ENCODE measurements at places on chromosomes 12 and 14. TPM values are rescaled to one million over a fixed set of nuclear protein-coding genes. Genes with fewer than 3 reads are reported as not detected.

OR6J1 gene
- total RNA-seq = not detected

DNA sequence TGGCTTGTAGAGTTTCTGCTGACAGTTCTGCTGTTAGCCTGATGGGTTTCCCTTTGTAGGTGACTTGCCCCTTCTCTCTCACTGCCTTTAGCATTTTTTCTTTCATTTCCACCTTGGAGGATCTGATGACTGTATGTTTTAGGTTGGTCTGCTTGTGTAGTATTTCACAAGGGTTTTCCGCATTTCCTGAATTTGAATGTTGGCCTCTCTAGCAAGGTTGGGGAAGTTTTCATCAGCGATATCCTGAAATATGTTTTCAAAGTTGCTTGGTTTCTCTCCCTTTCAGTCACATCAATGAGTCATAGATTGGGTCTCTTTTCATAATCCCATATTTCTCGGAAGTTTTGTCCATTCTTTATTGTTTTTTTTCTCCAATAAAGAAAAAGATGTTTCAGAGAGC is 11.4 kb downstream of the NOPCHAP1 start:
- DNase-seq = no peak
- peaks cover 92% of the 10 kb centered on the region for H3K36me3 ChIP-seq
- no peak overlapping the region for H3K27ac ChIP-seq
- no peak overlapping the region for H3K4me3 ChIP-seq
- no peaks in the 10 kb centered on the region for H3K27me3 ChIP-seq

- H3K27ac ChIP-seq = no peak overlapping the region
- H3K4me1 ChIP-seq = no peaks in the 10 kb centered on the region
- no peaks in the 10 kb centered on the region for H3K36me3 ChIP-seq
- no peak for DNase-seq
- peaks cover 29% of the 10 kb centered on the region for H3K27me3 ChIP-seq
- peak overlapping the region; percentile 13 for H3K4me3 ChIP-seq
These were observed 34.4 kb upstream of the FBRSL1 start for GRCh38 chr12:132455565-132455964.

DNA sequence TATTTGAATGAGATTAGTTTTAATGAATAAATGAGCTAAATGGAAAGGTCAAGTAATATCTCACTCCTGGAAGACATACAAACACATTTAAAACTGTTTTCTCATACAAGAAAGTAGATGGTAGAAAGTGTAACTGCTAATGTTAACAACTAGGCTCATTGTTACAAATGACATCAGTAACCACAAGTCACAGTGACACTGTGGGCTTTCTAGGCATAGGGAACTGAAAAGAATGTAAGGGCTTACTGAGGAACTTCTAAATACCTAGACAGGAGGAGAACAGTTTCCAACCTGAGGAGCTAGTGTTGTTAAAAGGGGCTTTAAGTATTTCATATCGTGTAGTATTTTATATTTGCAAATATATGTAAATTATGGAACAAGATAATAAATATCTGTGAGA is 17.5 kb upstream of the ERGIC2 start:
- H3K27me3 ChIP-seq = no peaks in the 10 kb centered on the region
- no peak for DNase-seq
- no peaks in the 10 kb centered on the region for H3K36me3 ChIP-seq
- no peak overlapping the region for H3K4me3 ChIP-seq

DNA sequence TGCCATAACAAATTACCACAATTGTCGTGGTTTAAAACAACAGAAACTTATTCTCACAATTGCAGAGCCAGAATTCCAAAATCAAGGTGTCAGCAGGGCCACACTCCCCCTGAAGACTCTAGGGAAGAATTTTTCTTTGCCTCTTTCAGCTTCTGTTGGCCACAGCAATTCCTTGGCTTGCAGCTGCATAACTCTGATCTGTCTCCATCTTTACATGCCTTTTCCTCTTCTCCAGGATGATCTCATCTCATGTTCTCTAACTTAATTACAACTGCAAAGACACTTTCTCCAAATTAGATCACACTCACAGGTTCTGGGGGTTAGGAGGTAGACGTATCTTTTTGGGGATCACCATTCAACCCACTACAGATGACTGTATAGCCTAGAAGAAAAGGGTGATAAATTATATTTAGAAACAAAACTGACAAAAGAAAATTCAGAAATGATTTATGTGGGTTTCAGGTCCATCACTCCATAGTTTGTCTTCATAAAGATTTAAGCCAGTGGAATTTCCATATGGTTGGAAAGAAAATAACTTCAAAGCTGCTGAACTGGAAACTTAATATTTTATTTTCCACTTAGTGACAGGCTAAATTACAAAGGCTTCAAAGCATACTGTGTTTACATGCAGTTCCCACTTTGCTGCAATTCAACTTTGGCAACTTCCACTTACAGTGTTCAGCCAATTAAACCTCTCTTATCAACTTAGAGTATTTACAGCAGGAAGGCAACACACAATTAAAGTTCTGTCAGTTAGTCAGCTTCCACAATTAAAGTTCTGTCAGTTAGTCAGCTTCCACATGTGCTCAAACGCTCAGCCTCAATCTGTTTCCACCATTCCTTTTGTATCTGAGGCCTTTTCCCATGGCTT is 213.3 kb downstream of the EPS8 start:
- no peaks in the 10 kb centered on the region for H3K4me1 ChIP-seq
- no peak for DNase-seq
- no peaks in the 10 kb centered on the region for H3K36me3 ChIP-seq
- no peak overlapping the region for H3K4me3 ChIP-seq

DNA sequence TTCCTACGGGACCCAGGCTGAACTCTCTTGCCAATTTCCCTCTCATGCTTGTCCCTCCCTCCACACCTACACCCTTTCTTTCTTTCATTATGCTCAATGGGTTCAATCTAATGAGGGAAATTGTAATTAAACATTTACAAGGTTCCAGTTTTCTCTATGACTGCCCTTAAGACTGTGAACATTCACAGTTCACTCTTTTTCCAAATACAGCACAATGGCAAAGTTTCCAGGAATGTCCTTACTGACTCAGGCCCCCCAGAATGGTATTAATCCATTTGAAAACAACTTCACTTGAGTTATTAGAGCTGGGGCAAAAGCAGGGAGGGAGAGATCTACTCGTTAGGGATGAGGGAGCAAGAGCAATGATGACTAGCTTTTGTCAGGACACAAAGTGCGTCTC is 892.1 kb downstream of the NRXN3 start:
- H3K27me3 ChIP-seq = no peaks in the 10 kb centered on the region
- no peak for DNase-seq
- H3K36me3 ChIP-seq = no peaks in the 10 kb centered on the region
- no peak overlapping the region for H3K4me3 ChIP-seq
- peaks cover 3% of the 10 kb centered on the region for H3K4me1 ChIP-seq

DNA sequence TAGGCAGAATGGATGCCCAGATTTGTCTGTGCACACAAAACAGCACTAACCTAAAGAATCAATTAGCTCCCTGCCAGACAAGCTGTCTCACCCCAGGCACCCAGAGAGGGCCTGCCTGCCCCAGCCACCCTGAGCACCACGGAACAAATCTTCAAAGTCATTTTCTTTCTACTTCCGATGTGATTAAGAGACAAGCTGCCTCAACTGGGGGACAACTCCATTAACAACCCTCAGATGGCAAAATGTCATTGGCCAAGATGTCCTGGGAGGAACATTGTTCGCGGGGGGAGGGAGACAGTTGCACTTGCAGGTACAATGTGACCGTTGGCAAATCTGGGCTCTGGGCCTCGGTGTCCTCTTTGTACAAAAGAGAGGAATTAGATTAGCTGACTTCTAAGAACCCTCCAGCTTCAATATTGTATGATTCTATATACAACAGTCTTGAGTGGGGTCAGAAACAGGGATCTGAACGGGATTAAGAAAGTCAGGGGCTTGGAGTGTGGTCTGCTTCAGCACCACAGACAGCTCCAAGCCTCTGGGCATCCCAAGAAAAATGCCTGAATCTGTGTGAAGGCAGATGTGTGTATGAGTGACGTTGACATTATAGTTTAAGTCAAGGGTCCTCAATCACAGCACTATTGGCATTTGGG is 42.8 kb upstream of the CMKLR1 start:
- peak; percentile 61 for DNase-seq
- no peak overlapping the region for H3K4me3 ChIP-seq
- H3K4me1 ChIP-seq = no peaks in the 10 kb centered on the region
- H3K27ac ChIP-seq = no peak overlapping the region

DNA sequence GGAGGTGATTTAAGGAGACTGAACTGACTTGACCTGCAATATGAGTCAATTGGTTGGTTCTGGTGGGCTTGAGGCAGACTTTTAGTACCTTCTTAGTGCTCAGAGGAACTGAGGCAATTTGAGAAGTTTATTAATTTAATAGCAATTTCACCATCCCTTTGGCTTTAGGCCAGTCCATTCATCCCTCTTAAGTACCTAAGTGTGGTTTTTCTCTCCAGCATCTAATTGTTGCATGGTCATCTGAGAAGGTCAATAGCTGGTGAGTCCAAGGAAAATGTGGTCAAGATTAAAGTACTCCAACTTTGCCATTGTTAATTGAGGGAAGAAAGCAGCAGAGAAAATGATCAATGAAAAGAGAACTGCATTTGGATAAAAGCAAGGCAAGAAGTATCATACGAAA is 115.4 kb upstream of the DYRK2 start:
- H3K27ac ChIP-seq = no peak overlapping the region
- DNase-seq = no peak
- no peaks in the 10 kb centered on the region for H3K27me3 ChIP-seq
- H3K36me3 ChIP-seq = no peaks in the 10 kb centered on the region
- no peak overlapping the region for H3K4me3 ChIP-seq

DNA sequence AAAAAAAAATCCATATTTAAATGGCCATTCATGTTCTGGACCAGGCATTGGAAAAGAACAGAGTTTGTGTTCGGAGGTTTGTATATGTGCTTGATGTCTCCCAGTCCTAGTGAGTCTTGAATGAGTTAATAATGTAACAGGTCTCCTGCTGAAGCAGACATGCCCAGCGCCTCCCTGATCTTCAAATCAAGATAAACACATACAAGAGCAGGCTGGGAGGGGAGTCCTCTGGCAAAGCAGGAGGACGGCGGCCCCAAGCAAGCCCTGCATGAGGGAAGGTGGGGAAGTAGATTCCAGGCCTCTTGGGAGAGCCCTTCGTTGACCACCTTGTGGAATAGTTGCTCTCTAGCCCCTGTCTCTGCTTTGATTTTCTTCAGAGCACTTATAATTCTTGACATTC is 156.3 kb downstream of the ZFP36L1 start:
- no peak for DNase-seq
- H3K4me3 ChIP-seq = no peak overlapping the region
- no peaks in the 10 kb centered on the region for H3K27me3 ChIP-seq

IFT81 gene
- total RNA-seq = 9.7 TPM

TMEM132D gene
- total RNA-seq = 6.1 TPM
